ENCODE measurements at places on chromosomes 4 and X.

- no peak for DNase-seq
Observed at GRCh38 chr4:38084877-38085711, 124.9 kb downstream of the PTTG2 start.

GRCh38 chr4:173685831-173686210 is 155.8 kb upstream of the HAND2 start:
- no peak for DNase-seq

GRCh38 chr4:38150766-38151165 is 190.6 kb downstream of the PTTG2 start:
- DNase-seq = no peak

GRCh38 chrX:100417681-100418080 is 7.6 kb upstream of the PCDH19 start:
- DNase-seq = no peak

DNA sequence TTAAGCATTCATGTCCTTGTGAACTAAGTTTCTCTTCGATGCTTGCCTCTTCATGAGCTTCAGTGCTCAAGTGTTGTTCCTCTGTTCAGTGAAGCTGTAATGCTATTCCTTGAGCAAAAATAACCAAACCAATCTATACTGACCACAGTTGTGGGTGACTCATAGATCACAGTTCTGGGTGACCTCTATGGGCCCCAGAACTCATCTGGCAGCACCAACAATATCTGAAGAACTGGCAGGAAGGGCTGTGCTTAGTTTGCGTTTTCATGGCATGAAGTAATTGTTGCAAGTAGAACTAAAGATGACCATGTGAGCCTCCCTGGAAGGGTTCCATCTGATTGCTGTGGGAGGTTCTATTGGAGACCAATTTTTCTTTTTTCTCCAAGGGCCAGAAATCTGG is 106.2 kb downstream of the CCNG2 start:
- no peak for DNase-seq

DNA sequence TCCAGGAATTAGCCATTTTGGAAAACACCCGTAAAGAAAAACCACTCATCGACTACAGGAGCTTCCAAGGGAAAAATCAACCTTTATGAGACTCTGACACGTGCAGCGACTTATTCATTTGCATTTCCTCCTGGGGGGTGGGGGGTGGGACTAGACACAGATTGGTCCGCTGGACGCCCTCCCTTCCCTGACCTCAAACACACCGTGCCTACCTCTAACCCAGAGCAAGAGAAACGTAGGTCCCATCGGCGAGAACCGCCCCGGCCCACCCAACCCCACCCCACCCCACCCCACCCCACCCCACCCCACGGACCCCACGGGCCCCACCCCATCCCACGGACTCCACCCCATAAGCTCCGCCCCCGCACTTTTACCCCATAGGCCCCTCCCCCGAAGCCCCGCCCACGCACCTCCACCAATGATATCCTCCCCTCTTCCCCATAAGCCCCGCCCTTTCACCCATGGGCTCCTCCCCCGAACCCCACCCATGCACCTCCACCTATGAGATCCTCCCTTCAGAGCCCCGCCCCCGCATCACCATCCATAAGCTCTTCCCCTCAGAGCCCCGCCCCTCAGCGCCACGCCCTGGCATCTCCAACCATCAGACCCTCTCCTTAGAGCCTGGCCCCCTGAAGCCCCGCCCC is 1.1 kb downstream of the GTPBP6 start:
- no peak for DNase-seq

- DNase-seq = no peak
Observed at GRCh38 chr4:113687067-113687718, 74.3 kb downstream of the CAMK2D start.

- no peak for DNase-seq
Observed at GRCh38 chr4:139152249-139152648, 24.8 kb downstream of the ELF2 start.

All from NAMALWA (cell line).